ENCODE measurements at places on chromosomes 13 and 19. TPM values are rescaled to one million over a fixed set of nuclear protein-coding genes. Genes with fewer than 3 reads are reported as not detected.

Gene IGFL1
- not detected for total RNA-seq

Gene MEF2B
- total RNA-seq: 0.17 TPM

Gene RDH8
- total RNA-seq: not detected

Gene THSD8
- not detected for total RNA-seq

Gene CNN1
- 9.3 TPM for total RNA-seq

Gene TMPRSS9
- total RNA-seq: not detected

Gene TYROBP
- total RNA-seq: not detected

Gene IZUMO2
- not detected for total RNA-seq

Gene TLE2
- 1.2 TPM for total RNA-seq

Gene NCCRP1
- under 0.01 TPM for total RNA-seq

Gene FAAP24
- 2.2 TPM for total RNA-seq

Gene LIM2
- not detected for total RNA-seq

Gene PRRG2
- 1.2 TPM for total RNA-seq

Gene ZNF345
- total RNA-seq: 2.8 TPM

Gene CD33
- total RNA-seq: not detected

Gene VASP
- total RNA-seq: 58.6 TPM

Gene ZNF177
- total RNA-seq: 1.3 TPM

Gene NFKBIB
- 9.9 TPM for total RNA-seq

Gene CGB7
- not detected for total RNA-seq

Gene ANGPTL8
- total RNA-seq: not detected

Gene KIR2DL4
- total RNA-seq: not detected

Gene C1QTNF9
- total RNA-seq: not detected

Gene SMG9
- total RNA-seq: 8.6 TPM

Gene SHD
- total RNA-seq: not detected

Gene FCGBP
- 1.2 TPM for total RNA-seq

Gene TMEM150B
- not detected for total RNA-seq

Gene ZNF799
- total RNA-seq: 1.5 TPM

Gene LINGO3
- total RNA-seq: not detected
